ENCODE measurements at places on chromosomes 7 and 10.

DNA sequence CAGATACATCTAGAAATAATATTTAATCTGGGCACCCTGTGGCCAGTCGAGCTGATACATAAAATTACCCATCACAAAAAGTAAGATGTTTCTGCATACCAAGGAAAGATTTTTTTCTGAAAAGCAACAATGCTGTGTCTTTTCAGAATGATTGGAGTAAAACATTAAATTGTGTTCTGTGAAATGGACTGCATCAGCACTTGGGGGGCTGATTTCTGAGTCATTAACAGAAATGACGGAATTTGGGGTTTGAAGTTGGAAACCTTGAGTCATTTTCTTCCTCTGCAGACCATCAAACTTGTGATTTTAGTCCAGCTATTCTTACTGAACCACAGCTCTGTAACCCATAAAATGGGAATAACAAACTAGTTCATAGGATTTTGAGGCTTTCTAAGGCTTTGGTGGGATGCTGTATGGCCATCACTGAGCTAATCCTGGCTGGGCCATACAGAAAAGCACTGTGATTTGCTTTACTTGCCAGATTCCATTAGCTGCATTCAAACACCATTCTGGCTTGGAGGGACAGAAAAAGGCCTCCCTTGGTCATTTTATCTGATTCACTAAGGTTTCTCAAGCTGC, 739.4 kb upstream of the IGFBP3 start:
- no peak for DNase-seq

GRCh38 chr10:14378387-14378960, 47.8 kb upstream of the FRMD4A start:
- no peak for DNase-seq

DNA sequence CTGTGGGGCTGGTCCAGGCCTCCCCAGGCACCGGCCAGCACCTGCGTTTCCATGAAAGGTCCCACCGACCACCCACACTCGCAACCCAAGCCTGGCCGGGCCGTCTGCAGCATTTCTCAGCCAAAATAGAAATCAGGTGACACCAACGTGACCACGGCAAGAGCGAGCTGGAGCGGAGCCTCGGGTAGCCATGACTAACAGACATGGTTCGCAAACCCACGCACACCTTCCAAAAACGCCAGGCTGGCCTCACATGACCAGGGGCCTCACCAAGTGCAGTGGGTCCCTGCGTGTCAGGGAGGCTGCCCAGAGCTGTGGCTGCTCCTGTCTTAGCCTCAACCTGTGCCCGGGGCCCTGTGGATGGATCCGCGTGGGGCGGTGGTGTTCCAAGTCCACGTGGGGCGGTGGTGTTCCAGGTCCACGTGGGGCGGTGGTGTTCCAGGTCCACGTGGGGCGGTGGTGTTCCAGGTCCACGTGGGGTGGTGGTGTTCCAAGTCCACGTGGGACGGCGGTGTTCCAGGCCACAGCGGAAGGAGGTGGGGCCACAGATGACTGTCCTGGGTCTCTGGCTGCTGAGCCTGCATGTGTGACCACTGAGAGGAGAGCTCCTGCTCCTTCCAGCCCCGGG, 64.4 kb upstream of the ADGRA1 start:
- DNase-seq, result no peak

DNA sequence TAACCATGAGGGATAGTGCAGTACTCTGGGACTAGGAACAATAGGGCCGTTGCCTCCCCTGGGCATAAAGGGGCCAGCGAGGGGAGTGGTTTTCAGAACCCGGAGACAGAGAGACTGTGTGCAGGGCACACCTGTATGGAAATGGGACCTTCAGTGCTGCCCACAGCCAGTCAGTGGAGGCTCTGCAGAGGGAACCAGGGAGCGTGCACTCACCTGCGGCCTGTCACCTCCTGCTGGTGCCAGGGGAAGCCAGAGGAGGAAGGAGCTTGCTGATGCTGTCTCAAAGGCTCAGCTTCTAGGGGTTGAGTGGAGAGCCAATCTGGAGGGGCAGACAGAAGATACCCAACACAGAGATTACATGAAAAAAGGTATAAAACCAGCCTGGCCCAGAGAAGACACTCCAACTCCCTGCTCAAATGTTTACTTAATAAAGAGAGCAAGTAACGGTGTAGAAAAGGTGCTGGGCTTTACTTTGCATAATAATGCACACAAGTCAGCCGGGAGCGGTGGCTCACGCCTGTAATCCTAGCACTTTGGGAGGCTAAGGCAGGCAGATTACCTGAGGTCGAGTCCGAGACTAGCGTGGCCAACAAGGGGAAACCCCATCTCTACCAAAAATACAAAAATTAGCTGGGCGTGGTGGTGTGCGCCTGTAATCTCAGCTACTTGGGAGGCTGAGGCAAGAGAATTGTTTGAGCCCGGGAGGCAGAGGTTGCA, 35.5 kb upstream of the WAPL start:
- no peak for DNase-seq

DNA sequence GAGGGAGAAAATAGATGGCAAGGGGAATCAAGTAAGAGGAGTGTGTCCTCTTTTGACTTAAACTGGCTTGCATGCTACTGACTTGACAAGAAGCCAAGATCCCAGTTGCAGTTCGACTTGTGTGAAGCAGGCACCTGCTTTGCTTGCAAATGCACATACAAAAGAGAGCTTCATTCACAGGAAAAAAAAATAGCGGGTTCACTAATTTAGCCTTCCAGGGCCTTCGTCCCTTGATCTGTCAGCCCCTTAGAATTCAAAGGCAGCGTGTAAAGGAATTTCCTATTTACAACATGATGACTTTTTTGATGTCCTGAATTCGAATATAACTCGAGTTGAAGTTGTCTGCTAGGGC, 192.1 kb downstream of the CELF2 start:
- no peak for DNase-seq

DNA sequence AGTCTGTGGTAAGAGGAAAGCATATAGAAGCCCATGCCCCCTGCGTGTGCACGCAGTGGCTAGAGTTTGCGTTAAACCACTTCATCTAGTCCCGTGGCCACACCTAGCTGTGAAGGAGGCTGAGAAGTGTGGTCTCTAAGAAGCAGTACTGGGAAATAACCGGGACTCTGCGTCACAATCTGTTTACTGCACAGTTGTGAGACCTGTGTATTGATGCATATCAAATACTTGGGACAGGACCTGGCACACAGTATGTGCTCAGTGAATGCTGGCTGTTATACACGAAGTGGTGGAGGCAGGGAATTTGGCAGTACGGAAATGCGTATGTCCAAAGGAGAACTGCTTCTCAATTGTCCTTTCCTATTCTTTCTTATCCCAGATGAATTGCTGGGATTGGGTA, 149.5 kb downstream of the ARHGAP21 start:
- no peak for DNase-seq

DNA sequence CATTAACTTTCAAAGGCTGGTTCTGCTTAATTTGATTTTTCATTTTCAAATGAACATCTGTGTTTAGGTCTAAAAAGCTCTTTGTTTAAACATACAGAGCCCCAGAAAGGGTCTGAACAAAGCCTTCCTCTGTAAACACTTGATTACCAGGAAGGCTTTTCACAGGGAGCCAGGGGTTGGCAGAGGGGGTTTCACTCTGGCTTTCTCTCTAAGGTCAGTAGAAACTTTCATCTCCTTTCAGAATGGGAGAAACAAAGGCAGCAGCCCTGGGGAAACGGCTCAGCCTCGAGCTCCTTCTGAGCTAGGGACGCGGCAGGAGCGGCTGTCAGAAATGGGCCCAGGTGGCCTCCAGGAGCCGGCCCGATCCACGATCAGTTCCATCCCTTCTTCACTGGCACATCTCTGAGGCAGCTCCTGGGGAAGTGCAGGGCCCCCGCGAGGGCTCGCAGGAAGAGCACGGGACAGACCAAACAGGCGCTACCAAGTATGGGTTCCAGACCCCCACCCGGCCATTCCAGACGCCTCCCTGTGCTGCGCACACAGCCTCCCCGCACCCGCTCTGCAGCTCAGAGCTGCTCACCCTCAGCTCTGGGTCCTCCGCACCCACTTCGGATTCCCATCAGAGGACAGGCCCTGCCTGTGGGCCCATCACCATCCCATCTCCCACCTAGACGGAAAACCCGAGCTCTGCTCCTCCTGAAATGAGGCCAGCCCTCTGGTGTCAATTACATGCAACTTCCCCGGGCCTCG, 124.1 kb downstream of the MAD1L1 start:
- no peak for DNase-seq

DNA sequence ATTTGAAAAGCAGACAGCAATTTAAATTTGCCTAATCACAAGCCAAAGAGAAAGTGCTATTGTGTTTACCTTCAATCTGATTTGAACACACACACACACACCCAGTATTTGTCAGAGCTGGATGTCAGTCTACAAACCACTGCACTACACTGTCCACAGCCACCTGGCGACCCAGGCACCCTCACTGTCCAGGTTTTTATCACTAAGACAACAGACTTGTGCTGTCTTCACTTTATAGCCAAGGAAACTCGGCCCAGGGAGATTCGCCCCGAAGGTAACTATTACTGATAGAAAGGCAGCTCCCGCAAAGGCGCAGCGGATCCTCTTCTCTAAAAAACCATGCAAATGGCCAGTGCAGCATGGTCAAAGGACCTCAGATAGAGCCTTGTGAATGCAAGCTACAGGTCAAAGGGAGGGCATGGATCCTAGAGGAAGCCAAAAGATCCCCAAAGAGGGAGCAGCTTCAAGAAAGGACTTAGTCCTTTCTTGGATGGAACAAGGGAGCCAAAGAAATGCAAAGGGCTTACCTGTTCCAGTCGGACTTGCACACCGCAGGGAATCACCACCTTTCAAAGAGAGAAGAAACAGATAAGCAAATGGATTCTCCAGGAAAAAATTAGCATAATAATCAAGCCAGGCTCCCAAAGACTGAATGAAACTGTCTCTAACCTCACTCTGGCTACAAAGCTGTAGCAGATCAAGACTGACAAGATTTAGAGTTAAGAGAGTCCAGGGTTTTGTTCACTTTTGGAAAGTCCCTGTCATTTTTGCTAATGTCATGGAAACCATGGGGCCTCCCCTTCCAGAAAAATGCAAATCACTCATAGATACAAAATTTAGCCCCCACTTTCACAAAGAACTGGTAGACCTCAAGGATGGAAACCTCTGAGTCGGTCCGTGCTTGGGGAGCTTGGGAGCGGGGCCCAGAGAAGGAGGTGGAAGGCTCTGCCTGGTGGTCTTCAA, 101.1 kb downstream of the TNS3 start:
- peak; percentile 70 for DNase-seq
